OCI-M1 (cell line): ENCODE measurements at places on chromosomes 5 and 9.

DNA sequence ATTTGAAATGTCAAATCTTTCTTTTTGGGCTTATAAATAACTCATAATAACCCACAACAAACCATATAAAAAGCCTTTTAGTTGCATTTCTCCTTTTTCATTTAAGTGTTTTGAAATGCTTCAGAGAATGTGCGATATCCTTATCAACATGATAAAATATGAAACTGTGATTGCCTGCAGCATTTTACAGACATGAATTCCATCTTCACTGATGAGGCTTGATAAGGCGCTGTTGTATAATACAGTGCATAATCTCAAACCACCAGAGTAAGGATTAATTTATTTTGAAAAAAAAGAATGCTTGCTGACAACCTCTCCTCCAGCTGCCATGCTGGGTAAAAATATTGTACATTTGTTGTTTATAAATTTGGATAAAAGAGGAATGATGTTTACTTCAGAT, 216.8 kb downstream of the PBX3 start:
- no peak for DNase-seq

DNA sequence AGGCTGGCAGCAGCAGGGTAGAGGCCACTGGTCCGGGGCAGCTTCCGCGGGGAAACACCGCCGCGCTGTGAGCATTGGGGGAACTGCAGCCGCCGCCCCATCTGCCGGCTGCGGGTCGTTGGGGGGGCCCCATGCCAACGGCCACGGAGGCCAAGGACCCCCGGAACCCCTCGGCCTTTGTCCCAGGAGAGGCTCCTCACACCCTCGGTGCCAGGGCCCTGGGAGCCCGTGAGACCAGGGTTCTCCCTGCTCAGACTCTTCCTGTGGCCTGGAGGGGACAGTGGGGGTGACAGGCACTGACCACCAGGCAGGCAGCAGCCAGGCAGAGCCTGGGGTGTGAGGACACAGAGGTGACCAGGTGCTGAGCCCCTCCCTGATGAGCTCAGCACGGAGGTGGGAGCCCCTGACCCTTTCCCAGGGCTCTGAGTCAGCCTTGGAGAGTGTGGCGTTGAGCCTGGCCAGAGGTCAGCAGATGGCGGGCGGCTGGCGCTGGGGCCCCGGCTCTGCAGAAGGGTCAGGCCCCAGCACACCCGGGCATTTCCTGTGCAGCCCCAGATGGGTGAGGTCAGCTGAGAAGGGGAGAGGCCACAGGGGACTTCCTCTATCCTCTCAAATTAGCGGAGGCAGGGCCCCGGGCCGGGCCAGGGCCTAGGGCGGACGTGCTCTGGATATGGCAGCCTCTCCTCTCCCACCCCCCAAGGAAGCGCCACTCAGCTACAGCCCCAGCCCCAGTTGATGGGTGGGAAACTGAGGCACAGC, 17.9 kb upstream of the EGFL7 start:
- DNase-seq = peak; percentile 81

GRCh38 chr5:173878224-173878967, 9.8 kb upstream of the CPEB4 start:
- no peak for DNase-seq

GRCh38 chr5:105168806-105169205, 1606.2 kb upstream of the NUDT12 start:
- no peak for DNase-seq

DNA sequence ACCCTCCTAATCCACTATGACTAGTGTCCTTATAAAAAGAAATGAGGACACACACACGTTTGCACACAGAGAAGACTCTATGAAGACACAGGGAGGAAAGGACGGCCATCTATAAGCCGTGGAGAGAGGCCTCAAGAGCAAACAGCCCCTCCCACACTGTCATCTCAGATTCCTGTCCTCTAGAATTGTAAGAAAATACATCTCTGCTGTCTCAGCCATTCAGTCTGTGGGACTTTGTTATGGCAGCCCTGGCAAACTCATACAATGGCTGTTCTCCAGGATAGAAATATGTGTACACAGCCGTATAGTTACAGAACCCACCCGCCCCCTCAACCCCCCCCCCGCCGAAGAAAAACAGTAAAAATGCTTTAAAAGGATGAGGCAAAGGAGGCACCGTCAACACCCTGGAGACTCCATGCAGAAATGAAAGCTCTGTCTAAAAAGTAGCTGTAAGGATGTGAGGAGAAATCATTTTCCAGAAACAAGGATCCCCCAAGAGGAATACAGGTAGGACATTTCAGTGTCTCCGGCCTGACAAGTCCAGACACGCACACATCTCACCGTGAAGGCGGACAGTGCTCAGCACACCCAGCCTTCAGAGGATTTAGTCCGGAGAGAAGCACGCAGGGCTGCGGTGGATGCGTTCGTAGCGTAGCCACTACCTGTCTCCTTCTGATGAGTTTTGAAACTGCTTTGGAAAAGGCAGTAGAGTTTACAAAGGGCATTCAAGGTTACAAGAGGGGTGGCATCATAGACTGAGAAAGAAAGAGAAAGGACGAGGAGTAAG, 110.8 kb upstream of the ERCC6L2 start:
- no peak for DNase-seq

- peak; percentile 29 for DNase-seq
Measured at GRCh38 chr5:131305906-131306305, 42.1 kb downstream of the CDC42SE2 start.

- no peak for DNase-seq
Measured at GRCh38 chr9:136679431-136679941, 7.8 kb downstream of the AGPAT2 start.

GRCh38 chr9:134177186-134177585, 12.8 kb upstream of the RNU6ATAC start:
- no peak for DNase-seq

DNA sequence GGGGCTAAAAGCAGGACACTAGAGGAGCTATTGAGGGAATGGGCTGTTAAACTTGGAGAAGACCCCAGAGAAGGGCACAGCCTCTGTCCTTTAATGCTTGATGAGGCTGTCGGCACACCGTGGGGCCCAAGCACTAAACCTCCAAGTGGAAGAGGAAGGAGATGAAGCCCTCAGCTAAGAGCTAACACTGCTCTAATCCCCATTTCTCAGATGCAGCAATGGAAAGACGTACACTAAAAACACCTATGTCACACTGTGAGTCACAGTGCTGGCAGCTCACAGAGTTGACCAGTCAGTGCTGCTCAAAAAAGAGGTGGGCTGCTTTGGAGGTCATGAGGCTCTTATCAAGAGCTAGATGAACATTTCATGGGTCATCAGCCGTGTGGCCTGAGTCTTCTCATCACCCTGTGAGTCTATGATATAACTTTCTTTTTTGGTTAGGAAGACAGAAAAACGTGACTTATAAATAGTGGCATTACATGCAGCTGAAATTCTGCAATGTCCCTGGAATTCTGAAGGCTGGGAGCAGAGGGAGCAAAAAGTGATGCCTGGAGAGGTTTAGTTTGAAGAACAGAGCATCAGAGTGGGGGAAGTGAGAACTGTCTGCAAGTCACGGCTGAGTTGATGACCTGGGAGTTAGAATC, 21.5 kb downstream of the TNFSF8 start:
- DNase-seq = no peak

DNA sequence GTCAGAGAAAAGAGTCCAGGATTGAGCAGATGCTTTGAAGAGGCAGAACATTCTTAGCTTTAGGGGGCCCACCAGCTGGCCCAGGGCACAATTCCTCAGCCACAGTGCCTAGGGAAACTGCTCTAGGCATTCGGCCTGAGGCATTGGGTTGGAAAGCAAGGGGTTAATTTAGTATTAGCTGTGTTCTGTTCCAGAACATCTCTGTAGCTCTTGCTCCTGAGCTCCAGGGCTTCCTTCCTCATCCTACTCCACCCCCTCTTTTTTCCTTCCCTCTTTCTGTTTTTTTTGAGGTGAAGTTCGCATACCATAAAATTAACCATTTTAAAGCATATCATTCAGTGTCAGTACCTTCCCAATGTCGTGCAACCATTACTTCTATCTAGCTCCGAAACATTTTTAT, 74.5 kb upstream of the PANK3 start:
- DNase-seq = no peak

DNA sequence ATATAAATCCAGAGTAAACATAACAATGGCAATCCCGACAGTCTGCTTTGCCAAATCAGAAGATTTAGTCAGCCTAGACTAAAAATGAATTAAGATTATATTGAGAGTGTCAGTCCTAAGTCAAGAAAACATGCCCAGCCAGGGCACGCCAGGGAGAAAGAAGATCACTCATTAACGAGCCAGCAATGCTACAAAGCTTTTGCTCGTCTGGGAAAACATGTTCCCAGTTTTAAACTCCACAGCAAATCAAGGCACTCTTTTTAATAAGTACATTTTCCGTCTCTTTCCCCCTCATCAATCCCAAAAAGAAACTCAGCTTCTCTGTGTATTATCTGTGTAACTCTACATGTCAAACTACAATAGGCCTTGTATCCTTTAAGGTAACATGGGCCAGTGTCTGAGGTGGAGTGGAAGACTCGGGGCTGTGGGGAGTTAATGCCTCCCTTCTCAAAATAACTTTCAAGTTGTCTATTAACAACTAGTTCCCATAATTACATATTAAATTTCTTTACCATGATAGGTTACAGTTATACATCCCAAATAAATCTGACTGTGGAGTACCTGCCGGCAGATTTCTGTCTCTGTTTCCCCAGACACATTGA, 40.9 kb downstream of the NFIB start:
- DNase-seq = no peak

- DNase-seq = peak; percentile 4
Measured at GRCh38 chr9:22240619-22241018, 206.0 kb upstream of the DMRTA1 start.

GRCh38 chr9:112198646-112199045, 23.5 kb upstream of the SUSD1 start:
- DNase-seq = peak; percentile 19

GRCh38 chr9:113622600-113623400, 159.3 kb downstream of the RGS3 start:
- no peak for DNase-seq

GRCh38 chr9:4984171-4984620, 876 bp upstream of the JAK2 start:
- peak; percentile 100 for DNase-seq

GRCh38 chr5:89351975-89352374, 469.0 kb upstream of the MEF2C start:
- no peak for DNase-seq

DNA sequence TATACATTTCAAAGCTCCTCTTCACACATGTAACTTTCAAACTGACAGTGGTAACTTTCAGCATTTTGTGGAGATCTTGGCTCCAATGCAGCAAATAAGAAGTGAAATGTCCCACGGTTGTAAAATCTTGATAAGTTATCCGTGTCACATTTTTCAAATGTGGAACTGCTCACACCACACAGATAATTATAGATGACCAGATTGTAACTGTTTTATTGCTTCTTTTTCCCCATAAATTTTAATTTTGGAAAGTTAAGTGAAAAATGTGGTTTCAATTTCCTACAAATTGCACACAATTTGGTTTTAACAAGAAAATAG, 347.1 kb downstream of the EBF1 start:
- DNase-seq = no peak

GRCh38 chr9:93598647-93599241, 22.4 kb downstream of the PHF2 start:
- no peak for DNase-seq

DNA sequence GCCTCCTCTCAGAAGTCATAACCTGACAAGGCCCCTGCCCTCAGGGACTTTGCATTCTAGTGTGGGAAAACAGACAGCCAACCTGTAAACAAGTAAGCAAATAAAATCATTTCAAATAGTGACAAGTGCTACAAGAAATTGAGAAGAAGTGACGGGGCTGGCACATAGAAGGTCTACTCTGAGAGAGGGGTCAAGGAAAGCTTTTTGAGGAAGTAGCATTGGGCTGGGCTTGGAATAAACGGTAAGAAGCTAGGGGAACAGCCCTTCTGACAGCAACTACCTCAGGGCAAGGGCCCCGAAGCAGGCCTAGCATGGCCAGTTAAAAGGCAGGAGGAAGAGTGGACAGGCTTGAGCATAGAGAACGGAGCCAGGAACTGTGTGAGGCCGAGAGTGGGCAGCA, 4.8 kb upstream of the SLC2A8 start:
- DNase-seq = no peak

DNA sequence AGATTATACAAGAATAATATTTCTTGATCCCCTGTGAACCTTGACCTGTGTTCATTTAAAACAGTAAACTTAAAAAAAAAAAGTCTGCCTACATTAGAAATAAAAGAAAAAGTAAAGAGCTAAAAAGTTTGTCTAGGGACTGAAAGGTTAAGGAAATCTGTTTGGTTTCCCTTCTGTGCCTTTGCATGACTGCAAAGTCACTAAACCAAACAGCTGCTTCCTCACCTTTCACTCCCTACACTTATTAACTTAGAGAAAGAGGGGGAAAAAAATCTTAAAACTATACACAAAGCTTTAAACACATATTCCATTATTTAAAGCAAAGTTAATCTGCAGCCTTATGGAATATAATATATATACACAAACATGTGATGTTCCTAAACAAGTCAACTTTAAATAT, 65.1 kb downstream of the ZFR start:
- no peak for DNase-seq

DNA sequence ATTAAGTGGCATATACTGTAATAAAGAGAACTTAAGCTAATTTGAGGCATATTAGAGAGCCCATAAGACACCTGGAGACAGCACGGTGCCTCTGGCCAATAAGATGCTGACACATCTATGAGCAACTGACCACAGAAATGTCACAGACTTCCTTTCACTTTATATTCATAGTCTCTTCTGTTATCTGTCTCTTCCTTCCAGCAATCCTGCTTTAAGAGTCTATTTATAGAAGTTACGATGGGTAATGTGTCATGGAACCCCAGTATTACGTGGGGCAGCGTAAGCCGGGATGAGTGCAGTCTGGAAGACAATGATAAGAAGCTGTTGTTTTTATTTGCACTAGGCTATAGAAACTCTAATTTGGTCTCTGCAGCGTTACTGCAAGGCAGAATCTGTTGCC, 136.8 kb downstream of the CFAP90 start:
- DNase-seq = peak; percentile 77

GRCh38 chr5:103112910-103113309, 7.0 kb downstream of the GIN1 start:
- no peak for DNase-seq

DNA sequence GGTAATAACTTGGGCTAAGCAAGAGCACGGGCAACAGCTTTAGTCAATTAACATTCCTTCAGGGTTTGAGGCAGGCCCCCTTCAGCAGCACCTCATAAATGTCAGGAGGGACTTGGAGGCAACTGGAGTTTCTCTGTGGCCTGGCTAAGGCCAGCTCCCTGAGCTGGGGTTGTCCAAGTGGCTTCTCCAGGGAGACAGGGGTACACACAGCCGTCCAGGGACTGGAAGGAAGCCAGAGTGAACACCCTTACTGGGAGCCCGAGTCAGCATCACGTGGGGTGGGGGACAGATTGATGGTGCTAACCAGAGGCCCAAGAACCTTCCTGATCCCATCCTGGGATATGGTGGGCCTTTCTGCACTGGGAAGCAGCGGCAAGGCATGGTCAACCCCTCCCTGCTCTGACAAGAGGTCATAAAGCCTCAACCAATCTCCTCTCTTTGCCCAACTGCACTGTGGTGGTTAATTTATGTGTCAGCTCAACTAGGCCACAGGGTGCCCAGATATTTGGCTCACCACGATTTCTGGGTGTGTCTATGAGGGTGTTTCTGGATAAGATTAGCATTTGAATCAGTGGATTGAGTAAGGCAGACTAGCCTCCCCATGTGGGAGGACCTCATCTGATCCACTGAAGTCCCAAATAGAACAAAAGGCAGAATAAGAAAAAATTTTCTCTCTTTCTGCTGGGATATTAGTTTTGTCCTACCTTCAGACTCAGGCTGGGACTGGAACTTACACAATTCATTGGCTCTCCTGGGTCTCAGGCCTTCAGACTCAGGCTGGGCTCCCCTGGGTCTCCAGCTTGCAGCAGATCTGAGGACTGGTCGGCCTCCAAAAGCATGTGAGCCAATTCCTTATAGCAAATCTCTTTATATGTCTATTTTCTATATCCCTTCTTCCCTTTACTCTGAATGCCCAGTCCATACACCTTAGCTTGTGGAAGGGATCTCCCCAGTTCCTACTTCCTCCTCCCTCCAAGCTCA, 127.2 kb upstream of the LARP1 start:
- no peak for DNase-seq
